ENCODE measurements at places on chromosomes 6 and 20.

DNA sequence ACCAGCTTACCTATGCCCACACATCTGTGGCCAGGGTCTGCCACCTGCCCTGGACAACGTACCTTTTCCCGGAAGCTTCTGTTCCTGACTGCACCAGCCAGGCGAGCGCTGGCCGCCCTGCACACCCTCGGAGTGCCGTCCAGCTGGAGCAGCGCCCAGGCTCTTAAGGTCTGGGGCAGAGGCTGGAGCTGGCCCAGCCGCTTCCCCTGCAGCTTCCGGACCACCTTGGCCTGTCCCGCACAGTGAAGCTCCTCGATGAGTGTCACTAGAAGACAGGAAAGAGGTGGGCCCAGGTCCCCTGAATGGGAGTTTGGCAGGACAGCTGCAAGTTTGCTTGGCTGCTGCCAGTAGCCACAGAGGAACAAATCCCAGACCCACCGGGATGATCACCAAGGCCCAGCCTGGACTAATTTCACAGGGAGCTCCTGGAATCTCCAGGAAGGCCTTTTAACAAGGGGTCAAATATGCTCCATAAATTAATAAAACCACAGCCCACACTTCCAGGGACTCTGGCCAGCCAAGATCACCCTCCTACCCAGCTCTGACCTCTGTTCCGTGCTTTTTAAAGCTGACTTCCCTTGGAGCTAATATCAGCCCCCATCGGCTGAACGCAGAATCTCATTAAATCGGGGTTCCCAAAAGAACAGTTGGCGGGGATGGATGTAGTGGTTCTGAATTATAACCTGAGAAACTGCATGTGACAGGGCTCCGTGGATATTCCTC lies 82.3 kb downstream of the PTPN1 start:
- DNase-seq: no peak

- DNase-seq: no peak
These were observed 1.8 kb upstream of the FBXO30 start for GRCh38 chr6:145816392-145816791.

DNA sequence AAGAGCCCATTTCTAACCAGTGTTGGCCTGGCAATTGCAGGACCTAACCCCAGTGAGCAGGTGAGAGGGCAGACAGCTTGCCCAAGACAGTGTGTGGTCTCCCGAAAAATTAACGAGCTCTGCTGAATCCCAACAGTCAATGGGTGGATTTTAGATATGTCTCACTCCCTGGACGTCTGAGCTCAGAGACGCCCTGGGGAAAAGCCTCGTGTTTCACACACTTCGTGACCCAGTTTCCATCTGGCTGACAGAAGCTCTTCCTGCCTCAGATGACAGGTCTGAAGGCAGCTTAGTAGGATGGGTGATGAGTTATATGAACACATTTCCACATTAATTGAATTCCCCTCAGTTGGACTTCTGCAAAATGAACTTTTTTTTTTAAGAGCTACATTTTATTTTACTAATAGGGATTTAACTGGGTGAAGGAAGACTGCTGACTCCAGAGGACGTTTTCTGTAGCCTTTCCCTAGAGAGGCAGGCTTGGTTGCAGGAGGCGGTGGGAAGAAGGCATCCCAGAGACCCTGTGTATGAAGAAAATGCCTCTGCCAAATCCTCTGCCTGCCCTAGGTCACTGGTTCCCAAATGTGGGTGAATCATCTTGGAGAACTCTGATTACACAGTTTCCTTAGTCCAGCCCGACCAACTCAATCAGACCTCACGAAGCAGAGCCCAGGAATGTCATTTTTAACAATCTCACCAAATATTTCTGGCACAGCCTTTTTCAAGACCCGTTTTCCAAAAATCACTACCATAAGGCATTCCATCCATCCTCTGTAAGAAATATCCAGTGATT lies 71.7 kb upstream of the LY86 start:
- no peak for DNase-seq

DNA sequence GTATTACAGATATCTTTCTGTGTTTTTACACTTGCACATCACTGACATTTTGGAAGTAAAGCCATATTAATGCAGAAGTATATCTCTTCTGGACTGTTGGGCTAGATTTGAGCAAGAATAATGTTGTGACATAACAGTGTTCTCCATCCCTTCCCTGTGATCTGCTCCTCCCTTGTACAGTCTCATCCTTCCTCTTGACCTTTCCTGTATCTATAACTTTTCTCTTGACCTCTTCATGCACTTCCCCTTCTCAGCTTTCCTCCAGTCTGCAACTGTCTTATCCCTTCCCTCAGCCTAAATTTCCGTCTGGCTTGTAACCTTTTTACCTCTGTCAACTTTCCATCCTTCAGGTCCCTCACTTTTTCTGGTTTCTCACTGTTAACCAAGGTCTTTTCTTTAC lies 29.8 kb downstream of the NCOA3 start:
- no peak for DNase-seq

- DNase-seq: no peak
These were observed 4.1 kb upstream of the MOXD1 start for GRCh38 chr6:132405143-132405915.

DNA sequence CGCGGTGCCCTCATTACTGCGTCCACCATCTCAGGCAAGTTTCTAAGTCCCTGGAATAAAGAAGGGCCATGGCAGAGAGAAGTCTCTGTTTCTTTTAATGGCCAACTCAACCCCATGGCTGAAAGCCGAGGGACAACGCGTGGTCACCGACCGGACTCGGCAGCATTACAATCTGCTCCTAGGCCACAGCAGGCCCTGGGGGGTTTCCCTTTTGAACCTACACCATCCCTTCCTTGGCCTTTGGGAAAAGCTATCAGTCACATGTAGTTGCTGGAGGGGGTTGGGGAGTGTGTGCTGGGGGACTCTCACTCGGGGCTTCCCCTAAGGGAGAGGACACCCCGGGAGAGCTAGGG lies 11.1 kb upstream of the FAM83C start:
- DNase-seq: no peak

- no peak for DNase-seq
These were observed 168.7 kb upstream of the RSPO3 start for GRCh38 chr6:126949786-126950185.

- no peak for DNase-seq
These were observed 130.4 kb downstream of the SLC23A2 start for GRCh38 chr20:4870906-4871305.

GRCh38 chr20:58388028-58388601 lies 914 bp upstream of the VAPB start:
- no peak for DNase-seq

DNA sequence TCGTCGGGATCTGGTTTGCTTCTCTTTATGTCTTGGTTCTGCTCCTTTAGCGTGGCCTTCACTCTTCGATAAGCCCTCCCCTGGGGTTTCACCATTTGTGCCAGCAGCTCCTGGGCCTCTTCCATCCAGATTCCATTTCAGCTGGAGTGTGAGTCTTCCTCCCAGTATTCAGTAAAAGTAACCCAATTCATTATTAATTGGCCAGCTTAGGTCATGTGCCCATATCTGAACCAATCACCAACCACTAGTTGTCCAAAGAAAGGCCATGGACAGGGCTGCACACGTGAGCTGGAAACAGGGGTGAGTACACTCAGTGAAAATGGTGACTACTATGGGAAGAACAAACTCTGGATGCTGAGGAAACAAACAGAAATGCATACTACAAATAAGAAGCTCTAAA lies 2.8 kb upstream of the DOK5 start:
- no peak for DNase-seq

GRCh38 chr6:112877134-112878100 lies 530.3 kb downstream of the RFPL4B start:
- peak; percentile 91 for DNase-seq

DNA sequence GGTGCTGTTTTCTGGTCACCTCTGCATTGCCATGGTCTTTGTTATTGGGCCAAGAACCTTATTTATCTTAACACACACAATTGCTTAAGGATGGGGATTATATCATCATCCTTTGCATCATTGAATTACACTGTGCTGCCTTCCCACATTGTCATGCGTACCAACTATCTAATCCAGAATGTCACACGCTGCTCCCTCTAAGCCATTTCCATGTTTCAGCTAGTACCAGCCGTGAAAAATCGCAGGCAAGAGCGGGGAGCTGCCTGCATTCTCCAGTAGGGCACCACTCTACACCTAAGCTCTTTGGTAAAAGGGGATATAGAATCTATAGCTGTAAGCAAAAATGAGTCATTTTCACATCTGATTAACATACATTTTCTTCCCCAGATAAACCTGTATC lies 277.0 kb downstream of the PRL start:
- DNase-seq: no peak

DNA sequence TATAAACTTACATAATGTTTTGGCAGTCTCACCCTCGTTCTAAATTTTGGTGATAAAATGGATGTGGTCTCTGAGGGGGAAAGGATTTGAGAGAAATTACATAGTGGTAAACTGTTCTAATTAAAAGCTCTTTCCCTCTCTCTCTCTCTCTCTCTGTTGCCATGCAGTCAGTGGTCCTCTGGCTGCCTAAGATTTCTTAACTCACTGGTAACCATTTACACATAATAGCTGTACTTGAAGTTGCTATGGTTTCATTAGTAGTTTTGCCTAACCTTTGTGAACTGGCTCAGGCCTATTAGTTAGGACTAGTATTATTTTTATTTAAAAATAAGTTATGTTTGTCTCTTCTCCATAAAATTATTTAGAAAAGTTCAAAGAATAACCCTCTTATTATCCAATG lies 42.0 kb downstream of the MAPK14 start:
- no peak for DNase-seq

DNA sequence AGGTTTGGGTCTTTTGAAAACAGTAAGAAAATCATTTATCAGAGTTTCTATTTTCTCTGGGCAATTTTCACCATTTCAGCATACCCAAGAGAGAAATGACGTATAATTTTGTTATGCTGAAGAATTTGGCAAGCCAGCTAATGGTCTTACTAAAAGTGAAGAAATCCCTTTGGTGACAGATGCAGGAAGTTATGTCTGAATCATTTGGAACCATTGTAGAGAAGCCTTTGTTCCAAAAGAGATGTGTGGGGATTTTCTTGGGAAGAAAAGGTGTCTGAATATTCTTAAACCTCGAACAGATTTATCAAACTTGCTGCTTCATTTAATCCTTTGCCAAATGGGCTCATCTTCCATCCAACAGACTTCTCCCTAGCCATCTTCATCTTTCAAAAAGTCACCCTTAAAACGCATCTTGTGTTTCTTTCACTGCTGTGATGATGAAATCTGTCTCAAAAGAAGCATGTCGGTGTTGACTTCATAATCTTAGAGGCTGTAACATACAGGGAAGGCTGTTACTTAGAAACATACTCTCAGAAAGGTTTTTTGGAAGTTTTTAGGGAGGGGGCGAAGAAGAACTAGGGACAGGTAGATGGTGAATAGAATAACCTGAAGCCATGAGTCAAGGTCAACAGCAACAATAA lies 39.5 kb downstream of the CITED2 start:
- DNase-seq: peak; percentile 89

DNA sequence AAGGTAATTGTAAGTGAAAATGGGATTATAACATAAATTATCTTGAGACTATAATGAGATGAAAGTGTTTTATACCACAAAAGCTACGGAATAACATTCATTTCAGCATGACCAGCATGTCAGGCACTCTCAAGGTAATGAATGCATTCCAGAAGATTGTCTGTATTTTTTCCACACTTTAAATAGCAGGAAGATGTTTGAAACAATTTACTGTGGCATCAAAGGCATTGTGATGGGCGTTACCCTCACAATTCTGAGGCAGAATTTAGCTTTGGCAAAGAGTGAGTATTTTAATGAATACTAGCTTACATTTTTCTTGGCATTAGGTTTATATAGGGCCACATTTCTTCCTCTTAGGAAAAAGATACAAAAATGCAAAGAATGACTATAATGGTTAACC lies 627.2 kb downstream of the BCKDHB start:
- DNase-seq: no peak

GRCh38 chr6:147648916-147649315 lies 140.4 kb downstream of the SAMD5 start:
- DNase-seq: no peak

GRCh38 chr6:163123098-163123497 lies 291.4 kb upstream of the QKI start:
- no peak for DNase-seq

GRCh38 chr6:10643201-10643651 lies 51.2 kb downstream of the C6orf52 start:
- no peak for DNase-seq

All from GM04503 (cell line).